ENCODE measurements at places on chromosomes 13 and 19.
A peak's percentile ranks its signal among the peaks of the same experiment; 100 is the strongest.

DNA sequence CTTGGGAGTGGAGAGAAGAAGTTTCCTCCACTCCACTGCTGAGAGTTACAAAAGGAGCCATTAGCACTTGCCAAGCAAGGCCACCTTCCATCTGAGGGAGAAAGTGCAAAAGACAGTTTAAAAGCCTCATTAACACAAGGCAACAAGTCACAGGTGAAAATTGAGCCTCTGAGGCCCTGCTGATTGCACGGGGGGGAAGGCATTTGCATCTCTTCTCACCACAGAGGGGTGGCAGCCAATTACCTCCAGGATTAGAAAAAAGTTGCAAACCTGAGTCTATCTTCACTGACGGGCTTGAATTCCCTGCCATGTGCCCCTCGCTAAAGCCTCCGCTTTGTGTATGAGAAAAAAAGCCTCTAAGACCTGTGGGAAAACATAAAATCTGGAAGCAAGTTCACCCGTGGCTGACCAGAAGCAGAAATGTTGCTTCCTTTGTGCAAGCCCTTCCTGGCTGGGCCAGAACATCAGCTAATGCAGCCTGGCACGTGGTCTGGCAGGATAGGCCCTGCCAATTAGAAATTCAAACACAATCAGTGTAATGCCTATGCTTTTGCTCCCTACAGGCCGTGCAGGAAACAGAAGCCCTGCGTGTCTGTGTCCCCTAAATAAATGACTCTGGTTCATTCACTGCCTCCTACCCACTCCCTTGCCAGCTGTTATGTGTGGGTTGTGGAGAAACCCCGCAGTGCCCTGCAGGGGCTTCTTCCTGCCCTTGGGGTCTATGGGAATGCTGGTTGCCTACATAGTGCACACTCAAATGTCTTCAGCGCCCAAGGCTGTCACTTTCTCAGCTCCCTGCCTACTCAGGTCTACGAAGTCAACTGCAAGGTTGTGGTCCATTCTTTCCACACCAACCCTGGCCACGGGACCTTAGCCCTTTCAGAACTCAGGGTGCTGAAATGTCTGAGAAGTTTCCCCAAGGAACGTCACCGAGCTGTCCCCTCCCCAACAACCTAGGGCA, 150.2 kb downstream of the UQCRFS1 start:
- DNase-seq = no peak

- DNase-seq = no peak
Observed at GRCh38 chr13:35595181-35595580, 118.7 kb upstream of the MAB21L1 start.

DNA sequence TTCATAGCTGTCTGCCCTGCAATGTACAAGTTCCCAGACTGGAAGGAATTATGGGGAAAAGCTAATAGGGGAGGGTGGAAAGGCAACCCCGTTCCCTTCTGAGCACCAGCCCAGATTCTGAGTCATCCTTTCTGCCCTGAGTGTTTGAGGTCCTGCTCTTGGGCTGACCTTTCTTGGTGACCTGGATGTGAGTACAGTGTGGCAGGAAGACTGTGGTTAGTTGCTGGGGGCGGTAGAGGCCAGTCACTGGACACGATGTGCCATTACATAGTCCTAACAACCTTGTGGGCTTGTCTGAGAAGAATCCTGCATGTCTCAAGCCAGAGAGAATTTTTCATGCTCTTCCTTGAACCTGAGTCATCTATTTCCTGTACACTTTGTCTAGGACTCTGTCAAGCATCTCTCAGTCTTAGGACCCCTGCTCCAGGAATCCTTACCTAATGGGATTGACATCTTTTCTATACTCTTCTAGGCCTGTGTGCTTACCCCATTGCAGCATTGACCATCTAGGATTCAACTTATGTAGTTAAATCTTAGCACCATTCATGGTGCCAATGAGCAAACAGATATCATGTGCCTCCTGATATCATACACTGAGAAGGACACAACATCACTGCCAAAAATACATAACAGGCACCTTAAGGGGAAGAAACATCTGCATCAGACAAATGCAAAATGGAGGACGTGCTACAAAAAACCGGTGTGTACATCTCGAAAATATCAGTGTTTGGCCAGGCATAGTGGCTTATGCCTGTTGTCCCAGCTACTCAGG, 8.1 kb upstream of the ANGPTL4 start:
- no peak for DNase-seq

DNA sequence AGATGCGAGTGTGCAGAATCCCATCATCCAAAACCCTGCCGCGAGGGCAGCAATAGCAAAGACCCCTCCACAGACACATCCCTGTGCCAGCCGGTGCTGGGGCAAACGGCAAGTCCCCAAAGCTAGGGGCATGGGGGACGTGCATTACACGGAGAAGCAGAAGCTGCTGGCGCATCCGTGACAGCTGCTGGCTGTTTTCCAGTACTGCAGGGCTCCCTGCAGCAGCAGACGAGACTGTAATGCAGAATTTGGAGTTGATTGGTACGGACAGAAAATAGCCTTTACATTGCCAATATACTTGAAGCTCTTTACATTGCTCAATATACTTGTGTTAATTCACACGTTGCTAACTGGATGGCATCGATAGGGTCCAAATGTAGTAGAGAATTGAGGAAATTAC, 77.2 kb upstream of the TMTC4 start:
- no peak for DNase-seq

- no peak for DNase-seq
Observed at GRCh38 chr13:40981361-40981760, 37.8 kb downstream of the ELF1 start.

DNA sequence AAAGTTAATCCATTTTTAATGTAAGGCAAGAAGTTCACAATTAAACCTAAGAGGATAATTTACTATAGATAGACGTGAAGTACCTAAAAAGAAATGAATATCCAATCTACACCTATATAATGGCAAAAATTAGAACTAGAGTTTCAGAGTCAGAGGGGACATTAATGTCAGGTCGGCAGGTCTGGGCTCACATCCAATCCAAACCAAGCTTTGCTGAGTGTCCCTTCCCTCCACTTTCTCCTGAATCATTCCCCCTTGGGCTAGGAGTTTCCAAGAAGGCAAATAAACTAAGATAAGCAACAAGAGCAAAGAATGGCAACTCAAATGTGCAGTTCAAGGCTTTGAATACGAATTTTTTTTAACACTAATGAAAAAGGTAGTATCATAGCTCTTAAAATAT, 2.9 kb downstream of the FLT3 start:
- no peak for DNase-seq

DNA sequence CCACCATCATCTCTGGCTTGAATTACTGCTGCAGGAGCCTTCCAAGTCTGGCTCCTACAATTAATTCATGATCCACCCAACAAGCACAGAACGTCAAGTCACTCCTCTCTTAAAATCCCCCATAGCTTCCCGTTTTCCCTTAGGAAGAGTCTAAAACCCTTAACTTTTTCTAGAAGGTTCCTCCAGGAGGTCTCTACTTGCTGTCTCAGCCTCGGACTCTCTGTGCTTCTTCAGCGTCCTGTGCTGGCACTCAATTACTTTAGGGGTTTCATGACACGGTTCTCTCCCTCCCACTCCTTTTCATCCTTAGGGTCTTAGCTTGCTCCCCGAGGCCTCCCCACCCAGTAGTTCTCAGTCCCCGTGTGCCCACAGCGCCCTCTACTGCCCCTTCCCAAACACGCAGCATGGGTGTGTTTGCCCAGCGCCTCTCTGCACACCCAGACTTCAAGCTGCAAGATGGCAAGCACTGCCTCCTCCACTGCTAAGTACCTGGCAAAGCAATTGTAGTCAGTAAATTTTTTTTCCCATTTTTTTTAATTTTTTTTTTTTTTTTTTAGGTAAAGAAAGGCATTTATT, 25.8 kb upstream of the MAP3K10 start:
- DNase-seq = peak; percentile 26

DNA sequence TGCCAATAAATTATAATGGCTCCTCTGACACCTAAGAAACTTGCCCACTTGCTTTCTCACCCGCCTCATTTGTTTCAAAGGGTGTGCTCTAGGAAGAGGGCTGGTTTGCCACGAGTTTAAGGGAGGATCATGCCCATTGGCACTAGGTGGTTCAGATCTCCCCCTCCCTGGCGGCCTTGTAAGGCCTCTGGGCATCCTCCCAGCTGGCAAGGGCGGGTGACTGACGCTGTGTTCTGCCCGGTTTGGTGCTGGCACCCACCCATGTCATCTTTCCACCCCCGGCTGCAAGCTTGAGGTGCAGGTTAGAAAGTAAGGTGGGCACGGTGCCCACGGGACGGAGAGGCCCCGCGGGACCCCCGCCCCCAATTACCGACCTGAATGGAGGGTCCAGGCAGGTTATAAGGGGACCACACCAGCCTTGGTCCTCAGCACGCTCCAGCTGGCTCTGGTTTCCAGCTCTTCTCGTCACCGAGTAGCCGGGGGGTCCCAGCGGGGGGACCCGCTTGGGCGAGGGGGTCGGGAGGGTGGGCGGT, 90.4 kb downstream of the PTPRS start:
- no peak for DNase-seq

DNA sequence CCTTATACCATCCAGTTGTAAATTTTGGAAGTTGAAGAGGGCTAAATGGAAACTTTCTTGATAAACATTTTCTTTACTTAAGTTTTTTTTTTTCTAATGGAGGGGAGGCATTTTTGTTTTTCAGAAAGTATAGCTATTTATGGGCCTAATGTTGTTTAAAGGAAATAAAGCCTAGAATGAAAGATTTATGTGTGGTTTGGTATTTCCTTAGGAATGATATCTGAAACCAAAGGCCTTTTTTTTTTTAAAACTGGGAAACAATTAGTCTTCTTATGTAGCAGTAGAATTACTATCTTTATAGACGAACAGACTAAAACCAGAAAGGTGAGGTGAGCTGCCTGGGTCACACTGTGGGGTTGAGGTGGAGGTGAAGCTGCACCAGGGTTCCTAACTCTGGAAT, 80.1 kb downstream of the ESD start:
- DNase-seq = no peak

DNA sequence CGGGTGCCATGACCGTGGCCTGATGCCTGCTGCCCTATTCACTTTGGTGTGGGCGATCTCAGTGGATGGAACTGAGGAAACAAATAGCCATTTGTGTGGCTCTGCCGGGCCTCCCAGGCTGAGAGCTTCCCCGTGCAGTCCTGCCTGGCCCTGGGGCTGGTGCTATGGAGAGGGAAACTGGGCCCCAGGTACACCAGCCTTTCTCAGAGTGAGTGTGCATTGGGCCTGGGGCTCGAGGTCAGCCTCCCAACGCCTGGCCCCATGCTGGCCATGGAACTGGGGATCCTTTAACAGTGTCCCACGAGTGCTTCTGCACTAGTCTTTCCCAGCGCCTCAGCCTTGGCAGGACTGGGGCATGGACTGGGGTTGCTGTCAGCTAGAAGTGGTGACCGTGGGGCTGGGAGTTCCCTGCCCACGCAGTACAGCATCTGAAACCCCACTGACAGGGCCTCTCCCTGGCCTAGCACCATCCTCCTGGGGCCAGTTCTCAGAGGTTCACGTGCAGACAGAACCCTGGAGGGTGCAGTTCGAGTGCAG, 10.5 kb downstream of the PLEKHF1 start:
- no peak for DNase-seq

DNA sequence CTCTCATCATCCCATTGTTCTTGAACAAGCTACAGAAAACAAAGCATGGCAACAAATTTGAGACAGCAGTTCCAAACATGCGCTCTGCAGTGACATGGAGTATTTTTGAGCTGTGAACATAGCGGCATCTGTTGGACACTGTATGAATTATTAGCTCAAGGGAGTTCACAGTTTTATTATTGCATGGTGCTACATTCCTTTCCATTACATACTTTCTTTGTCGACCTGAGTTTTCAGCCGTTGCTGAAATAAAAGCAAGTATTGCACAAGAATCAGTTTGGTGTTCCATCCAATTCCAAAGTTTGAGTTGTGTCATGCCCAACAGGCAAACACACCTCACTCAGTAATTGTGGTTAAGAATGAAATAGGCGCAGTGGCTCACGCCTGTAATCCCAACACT, 30.1 kb upstream of the METTL21C start:
- no peak for DNase-seq

- DNase-seq = no peak
Observed at GRCh38 chr13:43319617-43320444, 296.4 kb downstream of the DNAJC15 start.

DNA sequence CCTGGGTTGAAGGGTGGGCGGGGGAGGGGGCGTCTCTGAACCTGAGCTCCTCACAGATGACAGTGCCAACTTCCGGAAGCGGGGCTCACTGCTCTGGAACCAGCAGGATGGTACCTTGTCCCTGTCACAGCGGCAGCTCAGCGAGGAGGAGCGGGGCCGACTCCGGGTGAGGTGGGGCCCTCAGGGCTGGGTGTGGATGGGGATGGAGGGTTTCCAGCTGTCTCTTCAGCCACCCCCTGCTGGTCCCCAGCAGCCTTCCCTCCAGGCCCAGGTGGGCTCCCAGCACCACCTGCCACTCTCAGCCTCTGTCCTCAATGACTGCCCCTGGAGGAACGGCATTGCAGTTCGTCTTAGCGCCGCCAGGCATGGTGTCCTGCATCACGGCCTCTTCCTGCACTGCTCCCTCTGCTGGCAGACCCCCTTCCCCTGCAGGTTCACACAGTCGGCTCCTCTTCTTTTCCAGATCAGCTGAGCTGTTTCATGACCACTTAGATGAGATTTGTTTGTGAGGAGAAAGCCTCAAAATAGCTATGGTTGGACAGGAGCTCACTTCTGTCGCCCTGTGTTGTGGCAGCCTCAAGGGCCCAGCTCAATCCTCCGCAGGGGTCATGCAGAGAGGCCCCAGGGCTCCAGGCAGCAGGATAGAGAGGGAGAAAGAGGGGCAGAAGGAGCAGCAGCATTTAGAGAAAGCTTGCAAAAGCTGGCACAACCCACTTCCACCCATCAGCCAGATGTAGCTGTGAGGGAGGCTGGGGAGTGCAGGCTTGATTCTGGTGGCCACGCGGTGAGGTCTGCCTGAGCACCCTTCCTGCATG, 2.5 kb upstream of the GARIN5A start:
- DNase-seq = no peak

GRCh38 chr13:109785892-109786450, 412 bp downstream of the IRS2 start:
- DNase-seq = peak; percentile 39

DNA sequence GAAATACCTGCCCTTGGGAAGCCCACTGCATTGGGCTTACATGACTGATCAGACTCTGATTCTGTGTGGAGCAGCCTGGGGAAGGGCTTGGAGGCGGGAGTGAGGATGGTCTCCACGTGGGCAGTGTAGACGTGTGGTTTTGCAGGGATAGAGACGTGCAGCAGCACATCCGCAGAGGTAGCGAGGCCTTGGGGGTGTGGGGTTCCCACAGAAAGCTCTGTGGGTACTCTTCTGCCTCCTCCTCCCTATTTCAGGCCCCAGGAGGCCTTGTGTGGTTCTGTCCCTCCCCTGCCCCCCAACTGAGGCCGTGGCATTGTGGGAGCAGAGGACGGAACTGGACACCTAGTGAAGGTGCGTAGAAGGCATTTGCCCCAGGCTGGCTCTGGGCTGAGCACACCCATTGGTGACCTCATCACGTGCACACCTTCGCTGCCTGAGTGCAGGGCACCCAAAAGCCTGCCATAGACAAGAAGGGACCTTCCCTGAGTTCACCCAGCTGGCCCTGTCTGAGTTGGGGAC, 28.9 kb downstream of the PPP1R37 start:
- DNase-seq = no peak

All from effector CD4-positive, alpha-beta T cell (primary cell).